Activated CD8-positive, alpha-beta memory T cell treated with anti-CD3 and anti-CD28 coated beads for 1 hour (primary cell): ENCODE measurements at places on chromosomes 11 and 22.
A peak's percentile ranks its signal among the peaks of the same experiment; 100 is the strongest.

DNA sequence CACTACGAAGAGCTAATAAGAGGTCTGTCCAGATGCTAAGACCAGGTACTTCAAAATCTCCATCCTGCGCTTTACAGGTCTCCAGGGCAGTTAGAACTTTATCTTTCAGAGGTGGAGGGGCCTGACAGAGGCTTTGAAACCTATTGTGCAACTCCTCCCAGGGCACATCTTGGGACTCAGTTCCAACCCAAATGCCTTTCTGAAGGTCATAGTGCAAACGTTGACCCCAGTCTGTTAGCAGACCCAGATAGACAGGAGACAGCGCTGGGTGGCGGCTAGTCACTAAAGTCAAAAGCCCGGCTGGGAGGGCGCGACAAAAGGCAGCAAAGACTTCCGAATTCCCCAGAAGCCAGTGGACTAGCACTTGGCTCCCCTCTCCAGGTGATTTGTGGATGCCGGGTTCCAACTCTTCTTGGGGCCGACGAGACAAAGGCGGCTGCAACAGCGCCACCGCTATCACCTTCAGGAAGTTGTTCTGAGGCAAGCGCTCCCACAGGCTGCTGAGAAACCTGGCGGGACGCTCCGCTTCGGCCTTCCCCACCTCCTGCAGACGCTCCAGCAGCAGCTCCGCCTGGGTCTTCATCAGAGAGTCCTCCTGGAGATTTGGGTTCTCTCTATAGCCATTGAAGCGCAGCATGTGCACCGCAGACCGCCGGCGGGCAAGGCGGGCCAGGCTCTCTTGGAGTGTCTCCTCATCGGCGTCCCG, 728 bp downstream of the FANCF start:
- peak; percentile 43 for DNase-seq

DNA sequence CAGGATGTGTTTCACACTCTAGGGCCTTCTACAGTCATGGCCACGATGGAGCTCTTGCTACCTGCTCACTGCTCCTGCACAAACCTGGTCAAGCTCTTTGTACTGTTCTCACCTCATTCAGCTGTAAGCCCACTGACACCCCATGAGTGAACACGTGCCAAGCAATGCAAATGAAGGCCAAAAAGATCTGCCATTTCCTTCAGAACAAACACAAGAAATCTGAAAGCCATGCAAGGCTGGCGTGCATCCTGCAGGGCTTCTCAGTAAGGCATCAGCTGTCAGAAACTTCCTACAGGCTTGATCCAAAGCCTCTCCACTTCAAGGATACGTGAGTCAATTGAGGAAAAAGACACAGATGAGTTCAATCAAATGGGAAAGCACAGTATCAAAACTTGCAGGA, 44.1 kb upstream of the NFRKB start:
- DNase-seq: no peak

DNA sequence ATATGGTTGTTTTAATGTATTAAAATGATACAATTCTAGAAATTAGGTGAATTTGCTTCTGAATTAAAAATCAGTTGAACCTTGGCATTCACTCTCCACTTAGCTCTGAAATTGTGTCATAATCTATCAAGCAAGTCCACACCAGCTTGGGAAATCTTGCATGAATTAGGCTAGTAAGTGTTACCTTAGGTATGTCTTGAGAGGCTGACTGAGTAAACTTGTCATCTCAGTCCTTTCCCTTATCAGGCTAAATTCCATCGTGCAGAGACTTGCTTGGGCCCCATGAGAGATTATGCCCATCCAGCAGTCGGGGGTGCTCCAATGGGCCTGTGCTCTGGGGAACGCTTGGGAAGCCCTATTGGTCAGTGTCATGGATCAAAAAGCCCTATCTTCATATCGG, 33.9 kb upstream of the ST14 start:
- no peak for DNase-seq

GRCh38 chr11:38538866-38539680, 1941.0 kb upstream of the RAG2 start:
- no peak for DNase-seq

DNA sequence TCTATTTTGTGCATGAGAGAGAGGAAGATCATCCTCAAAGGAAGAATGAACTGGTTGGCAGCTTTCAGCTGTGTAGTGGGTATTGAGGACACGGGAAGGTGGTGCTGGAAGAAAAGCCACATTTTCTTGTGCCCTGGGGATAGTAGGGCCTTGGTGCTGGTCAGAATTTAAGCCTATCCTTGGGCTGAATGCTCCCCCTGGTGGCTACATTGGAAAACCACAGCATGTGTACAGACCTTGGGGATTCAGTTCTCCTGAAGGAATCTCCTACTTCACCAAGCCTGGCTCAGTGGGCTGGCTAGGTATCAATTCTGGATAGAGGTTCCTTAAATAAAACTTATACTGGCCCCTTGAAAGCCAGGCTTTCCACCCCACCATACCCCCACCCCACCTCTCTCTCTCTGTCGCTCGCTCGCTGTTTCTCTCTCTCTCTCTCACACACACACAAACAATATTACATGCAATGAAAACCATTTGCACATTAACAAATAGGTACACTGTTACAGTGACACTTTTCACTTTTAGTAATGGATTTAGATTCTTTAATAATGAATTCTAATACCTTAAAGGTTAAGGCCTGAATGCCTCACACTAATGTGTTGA, 2.8 kb upstream of the OR51M1 start:
- no peak for DNase-seq

DNA sequence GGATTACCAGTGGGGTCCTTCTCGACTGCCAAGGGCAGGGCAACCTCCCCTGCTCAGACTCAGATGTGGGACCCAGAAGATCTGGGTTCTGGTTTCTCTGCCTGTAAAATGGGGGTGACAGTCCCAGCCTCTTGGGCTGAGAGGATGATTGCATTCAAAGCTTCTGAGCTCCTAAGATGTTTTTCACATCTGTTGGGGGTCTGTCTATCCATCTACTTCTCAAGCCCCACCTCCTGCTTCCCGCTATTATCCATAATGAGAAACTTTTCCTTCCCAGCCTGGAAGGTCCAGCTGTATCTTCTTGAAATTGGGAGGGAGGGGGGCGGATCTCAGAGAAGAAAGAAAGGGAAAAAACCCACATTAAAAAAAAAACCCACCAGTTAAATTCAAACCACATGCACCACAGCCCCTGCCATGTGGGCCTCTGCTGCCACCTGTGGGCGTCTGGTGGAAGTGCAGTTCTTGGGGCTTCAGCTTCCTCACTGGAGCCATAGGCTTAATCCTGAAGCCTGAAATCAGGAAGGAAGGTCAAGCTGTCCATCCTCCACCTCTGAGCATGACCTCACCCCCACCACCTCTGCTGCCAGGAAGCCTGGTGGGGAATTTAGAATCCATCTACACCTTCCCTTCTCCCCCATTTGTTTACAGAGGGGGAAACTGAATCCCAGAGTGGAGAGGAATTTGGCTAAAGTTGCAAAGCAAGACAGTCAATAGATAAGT, 27.3 kb downstream of the ARHGEF17 start:
- peak; percentile 71 for DNase-seq

DNA sequence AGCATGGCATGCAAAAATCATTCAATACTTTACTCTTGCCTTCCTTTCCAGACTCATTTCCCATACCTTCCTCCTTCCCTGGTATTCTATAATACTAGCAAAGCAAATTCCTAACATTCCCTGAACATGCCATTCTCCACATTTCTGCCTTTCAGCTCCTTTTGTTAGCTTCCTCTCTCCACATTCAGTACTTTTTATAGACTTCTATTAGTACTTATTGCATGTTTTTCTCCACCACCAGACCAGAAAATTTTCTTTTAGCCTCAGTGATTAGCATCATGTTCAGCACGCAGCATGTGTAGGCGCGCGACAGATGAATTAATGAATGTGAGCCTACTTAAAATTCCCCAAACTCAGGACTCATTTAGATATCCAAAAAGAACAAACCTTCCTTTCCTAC, 935.3 kb downstream of the DLG2 start:
- no peak for DNase-seq

DNA sequence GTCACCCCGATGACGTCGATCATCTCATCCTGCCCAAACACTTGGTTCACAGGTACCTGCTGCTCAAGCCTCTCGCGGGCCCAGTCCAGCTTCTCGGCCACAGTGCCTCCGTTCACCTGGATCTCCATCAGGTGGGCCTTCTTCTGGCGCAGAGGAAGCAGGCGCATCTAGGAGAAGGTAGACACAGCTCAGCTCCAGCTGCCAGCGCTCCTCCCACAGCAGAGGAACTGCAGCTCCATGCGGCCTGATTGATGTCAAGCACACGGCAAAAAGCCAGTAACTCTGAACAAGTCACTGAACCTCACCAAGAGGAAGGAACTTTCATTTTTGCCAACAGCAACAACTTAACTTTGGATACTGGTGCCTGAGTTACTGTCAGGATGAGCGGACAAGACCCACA, 4.0 kb downstream of the RPL3 start:
- DNase-seq: no peak

- no peak for DNase-seq
These were observed 101.2 kb upstream of the HSD17B12 start for GRCh38 chr11:43579171-43579918.

- DNase-seq: no peak
These were observed 33.3 kb upstream of the ADSL start for GRCh38 chr22:40313007-40313406.

GRCh38 chr11:93219440-93219839, 21.6 kb upstream of the SLC36A4 start:
- DNase-seq: no peak

DNA sequence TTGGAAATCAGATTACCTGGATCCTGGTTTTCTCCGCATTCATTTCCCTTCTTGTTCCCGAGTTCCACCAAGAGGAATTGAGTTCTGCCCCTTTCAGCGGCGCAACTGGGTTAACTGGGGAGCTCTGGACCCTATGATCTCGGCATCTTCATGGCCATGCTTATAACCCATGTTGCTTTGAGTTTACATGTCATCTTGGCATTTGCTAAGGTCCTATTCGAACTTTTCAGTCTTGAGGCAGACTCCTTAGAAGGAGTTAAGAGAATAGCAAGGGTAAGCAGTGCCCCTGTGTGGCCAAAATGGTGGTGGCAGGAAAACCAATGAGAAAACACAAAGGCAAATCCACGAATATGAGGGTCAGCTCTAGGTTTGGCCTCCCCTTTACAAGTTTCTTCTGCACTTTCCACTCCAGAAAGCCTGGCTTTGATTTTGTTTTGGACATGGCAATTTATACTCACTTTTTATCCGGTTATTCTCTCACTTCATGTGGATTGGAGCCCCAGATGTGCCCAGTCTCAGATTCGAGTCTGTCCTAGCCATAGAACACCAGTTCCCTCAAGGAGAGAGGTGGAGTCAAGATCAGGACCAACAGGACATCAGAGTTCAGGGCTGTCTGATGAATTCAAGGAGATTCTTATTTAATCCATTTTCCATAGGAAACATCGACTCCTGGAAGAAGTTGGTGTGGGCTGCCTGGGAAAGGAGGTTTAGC, 55.3 kb upstream of the FBXO3 start:
- DNase-seq: no peak

DNA sequence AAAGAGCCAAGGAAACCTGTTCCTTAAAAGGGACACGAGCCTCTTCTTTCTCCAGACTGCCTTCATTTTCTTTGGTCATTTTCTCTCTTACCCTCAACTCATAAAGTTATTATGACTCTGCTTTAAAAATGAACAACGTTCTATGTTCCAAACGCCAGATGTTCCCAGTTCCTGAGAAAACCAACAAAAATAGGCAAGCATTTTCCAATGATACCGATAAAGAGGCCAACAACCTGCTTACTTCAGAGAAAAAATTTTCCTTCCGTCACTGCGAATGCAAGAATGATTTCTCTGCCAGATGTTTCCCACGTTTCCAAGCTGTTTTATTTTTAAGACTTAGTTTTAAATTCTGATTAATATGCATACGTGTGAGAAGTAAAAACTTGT, 315 bp upstream of the TRPC6 start:
- DNase-seq: no peak

DNA sequence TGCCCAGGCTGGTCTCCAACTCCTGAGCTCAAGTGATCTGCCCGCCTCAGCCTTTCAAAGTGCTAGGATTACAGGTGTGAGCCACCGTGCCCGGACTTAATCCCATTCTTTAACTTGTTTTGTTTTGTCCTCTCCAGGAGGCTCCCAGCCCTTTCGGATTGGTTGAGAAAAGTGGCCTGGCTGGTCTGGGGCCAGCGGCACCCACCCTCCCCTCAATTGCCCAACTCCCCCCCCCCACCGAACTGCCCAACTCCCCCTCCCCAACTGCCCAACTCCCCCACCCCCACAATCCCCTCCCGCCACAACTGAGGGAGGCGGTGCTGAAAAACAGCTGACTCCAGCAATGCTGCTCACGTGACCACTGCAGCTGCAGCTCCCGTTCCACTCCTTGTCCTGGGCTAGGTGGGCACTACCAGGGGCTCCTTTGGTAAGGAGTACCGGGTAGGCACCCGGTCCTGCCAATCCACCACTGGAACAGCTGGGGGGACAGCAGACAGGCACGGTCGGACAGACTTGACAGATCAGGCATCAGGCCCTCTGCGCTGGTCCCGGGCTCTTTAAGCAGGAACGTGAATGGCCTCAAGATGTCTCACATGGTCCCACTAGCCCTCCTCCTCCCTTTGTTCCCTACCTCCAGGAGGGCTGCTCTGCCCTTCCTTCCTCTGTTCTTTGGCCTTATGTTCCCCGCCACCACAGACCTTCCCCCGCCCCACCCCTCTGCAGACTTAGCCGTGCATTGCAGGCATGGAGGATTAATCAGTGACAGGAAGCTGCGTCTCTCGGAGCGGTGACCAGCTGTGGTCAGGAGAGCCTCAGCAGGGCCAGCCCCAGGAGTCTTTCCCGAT, at the start of gene TCN2:
Gene TCN2 (plus strand): TSS at position 720 of the 845 bp plus-strand sequence. CDS start 158 bp downstream, outside the sequence.
- DNase-seq: no peak

DNA sequence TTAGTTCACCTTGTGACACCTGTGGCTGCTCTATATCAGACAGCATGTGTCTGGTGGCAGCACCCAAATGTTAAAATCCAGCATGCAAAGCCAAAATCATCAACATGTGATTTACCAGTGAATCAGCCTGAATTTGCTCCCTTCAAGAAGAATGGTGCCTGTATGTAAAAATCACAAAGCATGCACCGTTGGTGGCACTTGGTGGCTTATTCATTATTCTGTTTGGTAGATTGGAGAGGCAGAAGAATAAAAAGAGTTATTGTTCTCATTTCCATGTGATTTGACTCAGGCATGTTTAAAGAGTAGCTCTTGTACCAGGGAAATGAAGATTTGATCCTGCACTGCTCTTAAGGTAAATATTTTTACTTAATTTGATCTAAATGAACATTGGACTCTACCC, 143.9 kb upstream of the MPPED2 start:
- no peak for DNase-seq

- DNase-seq: no peak
These were observed 246.6 kb downstream of the FAM76B start for GRCh38 chr11:95542868-95543551.

DNA sequence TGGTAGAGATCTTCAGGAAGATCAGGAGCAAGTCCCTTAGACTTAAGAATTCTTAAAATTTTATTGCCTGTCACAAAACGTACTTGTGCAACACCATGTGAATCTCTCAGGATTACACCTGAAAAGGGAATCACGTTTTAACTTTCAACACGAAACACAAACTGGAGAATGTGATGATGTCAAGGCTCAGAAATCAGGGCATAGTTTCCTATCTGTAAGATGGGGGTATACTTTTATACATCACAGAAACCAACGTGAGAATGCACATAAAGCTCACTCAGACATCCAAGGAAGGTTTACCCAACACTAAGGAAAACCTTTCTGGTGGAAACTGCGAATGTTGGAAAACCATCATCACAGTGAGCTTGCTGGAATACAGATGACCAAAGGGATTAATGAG, 2.0 kb downstream of the RPS13 start:
- no peak for DNase-seq
